ENCODE measurements at places on chromosomes 7 and 10.

DNA sequence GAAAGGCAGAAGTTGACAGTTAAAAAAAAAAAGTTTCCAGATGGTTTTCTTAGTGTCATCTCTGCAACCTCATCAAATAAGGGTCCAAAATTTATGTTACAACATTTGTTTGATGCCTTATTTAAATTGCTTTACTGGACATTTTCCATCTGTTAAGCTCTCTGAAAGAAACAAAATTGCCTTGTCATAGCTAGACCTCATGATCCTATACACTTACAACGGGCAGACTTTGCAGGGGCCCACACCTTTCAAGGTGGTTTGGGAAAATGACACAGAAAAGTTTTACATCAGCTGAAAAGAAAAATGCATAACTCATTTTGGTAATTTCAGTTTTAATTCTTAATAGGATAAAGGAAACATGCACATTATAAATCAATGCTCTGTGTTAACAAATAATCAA is 1.4 kb upstream of the TES start:
- DNase-seq = no peak

DNA sequence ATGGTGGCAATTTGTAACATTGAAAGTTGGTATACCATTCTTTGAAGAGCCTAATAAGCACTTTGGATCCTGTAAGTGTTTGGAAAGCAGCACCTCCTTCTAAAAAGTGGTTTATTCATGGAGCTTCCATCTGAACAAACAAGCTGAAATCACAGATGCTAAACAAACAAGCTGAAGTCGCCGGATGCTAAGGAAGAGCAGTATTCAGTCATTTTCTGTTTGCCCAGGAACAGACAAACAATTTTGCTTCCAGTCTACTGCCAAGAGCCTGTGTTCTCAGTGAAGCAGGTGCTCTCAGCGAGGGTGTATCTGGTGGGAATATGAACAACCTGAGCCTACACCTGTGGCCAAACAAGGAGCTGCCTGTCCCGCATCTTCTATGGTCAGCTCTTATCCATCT is 6.3 kb downstream of the COL28A1 start:
- no peak for DNase-seq

- no peak for DNase-seq
Observed at GRCh38 chr10:54368984-54369383, 432.0 kb downstream of the PCDH15 start.

DNA sequence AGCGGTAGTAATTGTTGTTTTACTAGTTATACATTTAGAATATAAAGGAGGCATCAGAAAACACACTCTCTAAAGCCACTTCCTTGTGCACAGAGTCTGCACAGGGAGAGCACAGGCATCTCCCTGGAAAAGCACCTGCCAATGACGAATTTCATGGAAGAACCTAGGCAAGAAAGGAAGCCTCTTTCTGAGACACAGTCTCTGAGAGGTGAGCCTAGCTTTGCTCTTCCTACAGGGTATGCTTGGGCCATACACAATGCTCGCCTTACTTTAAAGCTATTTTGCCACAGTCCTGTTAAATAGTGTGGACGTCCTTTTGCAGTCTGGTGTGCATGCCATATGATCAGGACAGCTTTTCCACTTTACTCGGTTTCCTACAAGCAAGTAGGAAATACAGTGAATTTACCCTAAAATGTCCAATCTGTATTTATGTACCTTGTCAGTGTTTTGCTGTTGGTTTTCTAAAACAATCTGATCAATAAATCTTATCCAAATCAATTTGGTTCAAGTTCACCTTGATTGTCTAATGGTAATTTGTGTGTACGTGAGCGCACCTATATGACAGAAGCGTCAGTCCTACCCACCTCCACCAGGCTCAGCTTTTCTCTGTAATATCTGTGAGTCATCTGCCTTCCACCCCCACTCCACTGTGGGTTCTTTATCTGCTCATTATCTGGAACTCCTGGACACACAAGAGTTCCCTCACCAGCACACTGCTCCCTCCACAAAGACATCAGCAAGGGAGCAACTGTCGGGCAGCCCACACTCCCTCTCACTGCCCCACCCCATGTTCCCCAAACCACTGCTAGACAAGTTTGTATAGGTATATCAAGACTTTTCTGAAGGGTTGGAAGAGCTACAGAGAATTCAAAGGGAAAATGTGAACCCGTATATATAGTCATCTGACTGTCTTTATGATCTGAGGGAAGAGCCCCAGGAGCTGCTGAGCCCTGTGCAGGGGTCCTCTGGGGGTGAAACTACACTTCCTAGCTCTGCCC is 65.2 kb downstream of the KLHDC10 start:
- DNase-seq = no peak

DNA sequence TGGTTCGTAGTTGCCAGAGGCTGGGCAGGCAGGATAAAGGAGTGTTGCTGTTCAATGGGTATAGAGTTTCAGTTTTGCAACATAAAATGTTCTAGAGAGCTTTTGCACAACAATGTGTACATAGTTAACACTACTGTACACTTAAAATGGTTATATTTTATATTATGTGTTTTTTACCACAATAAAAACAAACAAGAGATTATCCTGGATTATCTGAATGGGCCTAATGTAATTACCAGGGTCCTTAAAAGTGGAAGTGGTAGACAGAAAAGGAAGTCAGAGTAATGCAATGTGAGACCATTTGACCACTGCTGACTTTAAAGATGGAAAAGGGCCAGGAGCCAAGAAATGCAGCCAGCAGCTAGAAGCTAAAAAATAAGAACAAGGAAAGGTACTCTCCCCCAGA is 159.7 kb downstream of the SGMS1 start:
- DNase-seq = no peak

GRCh38 chr10:47300429-47300931 is 483 bp downstream of the GDF10 start:
- peak; percentile 37 for DNase-seq

- no peak for DNase-seq
Observed at GRCh38 chr10:67259319-67259929, 333.6 kb downstream of the LRRTM3 start.

- peak; percentile 25 for DNase-seq
Observed at GRCh38 chr10:79982362-79982800, 33.5 kb upstream of the SFTPD start.

DNA sequence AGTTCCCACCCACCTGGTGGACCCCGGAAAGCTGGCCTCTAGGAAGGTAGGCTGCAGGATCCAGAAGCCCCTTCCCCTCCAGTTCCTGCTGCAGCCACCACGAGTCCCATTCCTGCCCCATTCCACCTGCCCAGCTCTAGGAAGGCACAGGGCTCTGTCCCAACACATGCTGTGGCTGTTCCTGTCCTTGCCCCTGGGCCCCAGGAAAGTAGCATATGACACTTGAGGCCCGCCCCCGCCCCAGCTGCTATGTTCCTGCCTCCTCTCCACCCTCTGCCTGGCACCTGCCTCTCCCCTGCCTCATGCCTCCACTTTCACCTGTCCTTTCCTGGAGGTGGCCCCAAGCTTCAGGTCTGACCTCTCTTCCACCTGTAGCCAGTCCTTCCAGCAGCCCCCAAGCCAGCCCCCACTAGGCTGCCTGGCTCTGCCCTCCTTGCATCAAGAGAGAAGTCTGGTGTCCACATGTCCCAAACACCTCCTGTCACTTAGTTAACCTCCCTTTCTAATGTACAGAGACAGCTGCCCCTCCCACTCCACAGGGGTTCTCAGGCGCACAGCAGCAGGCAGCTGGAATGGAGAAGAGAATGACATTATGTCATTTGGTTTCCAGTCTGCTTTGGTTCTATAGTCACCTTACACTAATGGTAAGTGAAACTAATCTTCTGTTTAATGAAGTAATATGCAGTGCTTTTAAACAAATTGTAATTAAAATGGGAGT is 22.7 kb downstream of the YKT6 start:
- no peak for DNase-seq

GRCh38 chr10:68032113-68032512 is 43.0 kb downstream of the HERC4 start:
- no peak for DNase-seq

DNA sequence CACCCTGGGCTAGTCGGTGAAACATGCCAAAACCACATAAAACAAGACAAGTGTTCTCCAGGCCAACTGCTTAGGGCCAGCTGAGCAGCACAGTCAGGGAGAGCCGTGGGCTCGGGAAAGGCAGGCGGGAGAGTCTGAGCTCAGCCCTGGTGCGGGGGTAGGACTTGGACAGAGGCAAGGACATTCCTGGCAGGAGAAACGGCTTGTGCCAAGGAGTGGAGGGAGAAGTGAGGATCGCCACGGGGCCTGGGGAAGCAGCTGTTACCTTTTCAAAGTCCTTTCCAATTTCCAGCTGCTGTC is 4.2 kb downstream of the ELN start:
- DNase-seq = peak; percentile 91

DNA sequence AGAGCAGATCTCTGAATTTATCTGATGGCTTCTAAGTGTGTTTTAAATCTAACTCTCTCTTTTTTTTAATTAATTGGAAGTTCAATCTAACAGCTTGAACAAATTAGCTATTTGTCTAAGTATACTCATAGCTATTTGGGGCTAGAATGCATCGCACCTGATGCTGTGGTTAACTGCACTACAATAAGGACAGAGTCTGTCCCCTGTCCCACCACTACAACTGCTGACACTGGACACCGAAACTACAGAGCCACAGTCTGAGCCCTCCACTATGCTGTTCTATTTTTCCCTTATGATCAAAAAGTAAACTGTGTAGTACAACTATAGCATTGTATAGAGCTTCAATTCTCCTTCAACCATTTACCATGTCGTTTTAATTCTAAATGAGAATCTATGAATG is 89.4 kb upstream of the AHR start:
- DNase-seq = no peak

DNA sequence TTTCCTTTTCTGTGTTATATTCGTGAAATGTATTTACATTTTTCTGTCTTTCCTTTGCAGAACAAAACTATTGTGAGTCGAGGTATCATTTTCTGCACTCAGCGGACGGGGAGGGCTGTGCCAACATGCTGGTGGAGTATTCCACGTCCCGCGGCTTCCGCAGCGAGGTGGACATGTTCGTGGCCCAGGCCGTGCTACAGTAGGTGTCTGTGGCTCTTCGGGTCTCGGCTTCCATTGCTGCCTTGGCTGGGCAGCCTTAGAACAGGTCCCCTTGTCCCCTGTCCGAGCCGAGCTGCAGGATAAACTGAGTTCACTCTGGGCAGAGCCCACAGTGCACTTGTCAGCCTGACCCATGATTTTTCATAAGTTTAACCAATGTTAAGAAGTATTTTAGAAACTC is 14.5 kb downstream of the GET4 start:
- DNase-seq = no peak

GRCh38 chr10:76034353-76035205 is 603.2 kb downstream of the LRMDA start:
- DNase-seq = no peak

DNA sequence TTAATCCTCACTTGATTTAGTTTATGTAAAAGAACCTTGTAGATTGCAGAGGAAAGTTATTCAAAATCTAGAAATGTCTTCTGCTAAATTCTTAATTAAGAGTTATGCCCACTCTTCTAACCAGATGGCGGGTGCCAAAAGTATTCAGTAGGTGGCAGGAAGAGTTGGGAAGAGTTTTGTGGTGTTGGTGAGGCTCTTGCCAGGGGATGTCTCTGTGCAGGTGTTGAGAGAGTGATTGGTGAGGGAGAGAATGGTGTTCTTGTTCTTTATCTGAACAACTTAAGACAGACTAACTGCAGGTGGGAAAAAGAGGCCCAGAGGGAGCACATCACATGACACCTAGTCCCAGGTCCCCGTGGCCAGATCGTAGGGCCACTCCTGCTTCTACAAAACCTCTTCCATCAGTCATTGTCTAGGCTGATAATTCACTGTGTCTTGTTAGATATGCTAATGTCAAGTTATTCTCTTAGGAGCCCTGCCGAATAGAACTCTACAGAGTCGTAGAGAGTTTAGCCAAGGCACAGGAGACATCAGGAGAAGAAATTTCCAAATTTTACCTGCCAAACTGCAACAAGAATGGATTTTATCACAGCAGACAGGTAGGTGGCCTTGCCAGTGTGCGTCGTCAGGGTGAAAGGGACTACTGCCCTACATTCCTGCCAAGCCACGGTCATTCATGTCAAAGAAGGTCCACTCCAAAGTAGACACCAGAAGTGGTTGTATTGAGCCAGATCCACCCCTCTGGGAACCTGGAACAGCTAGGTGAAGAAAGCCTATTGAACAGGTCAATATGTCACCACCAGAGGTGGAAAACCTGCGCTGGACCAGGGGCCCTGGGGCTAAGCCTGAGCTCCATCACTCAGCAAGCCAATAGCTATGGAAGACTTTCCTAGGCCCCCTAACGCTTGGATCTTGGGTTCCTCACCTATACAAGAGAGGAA is 3.4 kb downstream of the IGFBP1 start:
- DNase-seq = no peak

GRCh38 chr7:149625340-149625946 is 127.8 kb upstream of the ZNF746 start:
- peak; percentile 84 for DNase-seq

- no peak for DNase-seq
Observed at GRCh38 chr10:72105098-72105475, 16.7 kb upstream of the SPOCK2 start.

- DNase-seq = no peak
Observed at GRCh38 chr10:132706701-132707100, 79.2 kb downstream of the NKX6-2 start.

GRCh38 chr10:104824380-104825006 is 183.4 kb downstream of the SORCS3 start:
- peak; percentile 39 for DNase-seq

DNA sequence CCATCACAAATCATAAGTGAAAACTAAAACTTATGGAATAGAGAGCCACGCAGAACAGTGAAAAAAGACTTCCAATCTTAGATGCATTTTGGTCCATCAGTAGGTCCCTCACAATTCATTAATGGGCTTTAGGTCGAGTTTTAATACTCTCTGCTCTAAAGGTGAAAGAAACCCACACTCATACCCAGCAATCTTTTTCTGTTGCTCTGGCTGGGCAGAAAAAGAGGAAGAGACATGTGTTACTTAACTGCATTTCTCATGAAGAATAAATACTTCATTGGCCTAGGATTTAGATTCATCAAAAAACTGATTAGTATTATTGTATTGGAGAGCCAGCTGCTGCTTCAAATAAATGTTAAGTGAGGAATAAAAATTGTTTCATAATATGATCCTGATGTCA is 645.7 kb downstream of the PHTF2 start:
- no peak for DNase-seq

GRCh38 chr10:44386546-44387052 is 1.7 kb upstream of the CXCL12 start:
- DNase-seq = peak; percentile 95

GRCh38 chr7:133020496-133020895 is 61.4 kb downstream of the CHCHD3 start:
- DNase-seq = no peak

- DNase-seq = no peak
Observed at GRCh38 chr10:28444031-28444430, 88.9 kb upstream of the WAC start.

- no peak for DNase-seq
Observed at GRCh38 chr7:92368741-92369140, 78.5 kb upstream of the GATAD1 start.

DNA sequence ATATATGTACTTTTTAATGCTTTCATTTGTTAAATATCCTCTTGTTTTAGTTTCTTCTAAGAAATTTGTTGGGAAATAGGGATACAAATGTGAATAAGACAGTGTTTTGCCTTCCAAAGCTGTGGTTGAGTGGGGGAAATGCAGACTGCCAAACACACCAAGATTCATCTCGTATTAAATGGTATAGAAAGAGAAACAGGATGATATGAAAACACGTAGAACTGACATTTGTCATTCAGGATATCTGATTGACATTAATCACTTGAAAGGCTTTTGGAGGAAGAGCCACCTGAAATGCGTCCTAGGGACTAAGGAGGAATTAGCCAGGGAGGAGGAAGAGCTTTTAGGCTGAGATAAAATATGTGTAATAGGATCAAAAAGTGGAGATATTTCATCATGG is 287.4 kb upstream of the SEMA3C start:
- DNase-seq = no peak
